ENCODE measurements at places on chromosomes 7 and 10. TPM values are rescaled to one million over a fixed set of nuclear protein-coding genes. Genes with fewer than 3 reads are reported as not detected.

Gene PPA1
- total RNA-seq, result 368 TPM

Gene HSPB1
- 109 TPM for total RNA-seq

Gene TLX1
- not detected for total RNA-seq

Gene TRIM73
- 4.1 TPM for total RNA-seq

Gene MYH16
- total RNA-seq, result not detected

Gene TMEM26
- total RNA-seq, result not detected

Gene DLG5
- total RNA-seq, result 4.8 TPM

DNA sequence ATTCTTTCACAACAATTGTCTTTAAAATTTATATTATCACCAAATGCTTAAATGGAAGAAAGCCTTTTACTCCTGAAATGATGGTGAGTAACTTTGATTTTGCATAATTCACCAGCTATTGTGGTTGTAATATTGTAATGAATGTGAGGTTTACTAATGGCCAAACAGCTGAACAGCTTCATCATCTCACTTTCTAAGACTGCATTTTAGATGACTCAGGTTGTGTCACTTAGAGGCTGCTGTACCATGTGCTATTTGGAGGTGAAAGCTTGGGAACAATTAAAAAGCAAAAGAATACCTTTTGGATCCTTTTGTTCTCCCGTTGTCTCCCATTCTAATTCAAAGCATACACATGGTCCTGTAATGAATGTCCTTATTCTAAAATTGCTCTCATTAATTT, 604.0 kb upstream of the PFKP start:
- no peaks in the 10 kb centered on the region for H3K27me3 ChIP-seq
- H3K4me1 ChIP-seq, result no peaks in the 10 kb centered on the region
- H3K4me3 ChIP-seq, result no peak overlapping the region
- H3K27ac ChIP-seq, result no peak overlapping the region
- DNase-seq, result no peak
- no peaks in the 10 kb centered on the region for H3K36me3 ChIP-seq

DNA sequence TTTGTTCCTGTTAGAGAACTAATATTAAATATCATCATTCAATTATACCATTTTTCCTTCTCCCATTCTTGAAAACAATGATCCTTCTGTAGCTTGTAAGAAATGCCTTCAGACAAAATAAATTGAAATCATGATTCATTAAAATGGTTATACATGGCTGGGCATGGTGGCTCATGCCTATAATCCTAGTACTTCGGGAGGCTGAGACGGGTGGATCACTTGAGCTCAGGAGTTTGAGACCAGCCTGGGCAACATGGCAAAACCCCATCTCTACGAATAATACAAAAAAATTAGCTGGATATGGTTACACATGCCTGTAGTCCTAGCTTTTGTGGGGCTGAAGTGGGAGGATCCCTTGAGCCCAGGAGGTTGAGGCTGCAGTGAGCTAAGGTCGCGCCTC, 13.0 kb downstream of the CD36 start:
- DNase-seq, result no peak
- no peak overlapping the region for H3K4me3 ChIP-seq
- no peak overlapping the region for H3K27ac ChIP-seq
- H3K4me1 ChIP-seq, result no peaks in the 10 kb centered on the region
- H3K36me3 ChIP-seq, result no peaks in the 10 kb centered on the region

GRCh38 chr10:19578571-19578970, 237.7 kb upstream of the PLXDC2 start:
- H3K4me3 ChIP-seq, result no peak overlapping the region
- no peaks in the 10 kb centered on the region for H3K36me3 ChIP-seq
- no peaks in the 10 kb centered on the region for H3K27me3 ChIP-seq
- H3K4me1 ChIP-seq, result no peaks in the 10 kb centered on the region

- H3K4me1 ChIP-seq, result no peaks in the 10 kb centered on the region
- DNase-seq, result no peak
- H3K27me3 ChIP-seq, result peaks cover 12% of the 10 kb centered on the region
- H3K27ac ChIP-seq, result no peak overlapping the region
- no peaks in the 10 kb centered on the region for H3K36me3 ChIP-seq
- no peak overlapping the region for H3K4me3 ChIP-seq
Measured at GRCh38 chr10:112218036-112218390, 34.4 kb upstream of the GPAM start.

GRCh38 chr10:125300937-125301336, 140.6 kb upstream of the CTBP2 start:
- no peak for DNase-seq
- H3K4me1 ChIP-seq, result no peaks in the 10 kb centered on the region
- no peak overlapping the region for H3K4me3 ChIP-seq
- H3K36me3 ChIP-seq, result no peaks in the 10 kb centered on the region
- H3K27me3 ChIP-seq, result peaks cover 1% of the 10 kb centered on the region
- no peak overlapping the region for H3K27ac ChIP-seq

DNA sequence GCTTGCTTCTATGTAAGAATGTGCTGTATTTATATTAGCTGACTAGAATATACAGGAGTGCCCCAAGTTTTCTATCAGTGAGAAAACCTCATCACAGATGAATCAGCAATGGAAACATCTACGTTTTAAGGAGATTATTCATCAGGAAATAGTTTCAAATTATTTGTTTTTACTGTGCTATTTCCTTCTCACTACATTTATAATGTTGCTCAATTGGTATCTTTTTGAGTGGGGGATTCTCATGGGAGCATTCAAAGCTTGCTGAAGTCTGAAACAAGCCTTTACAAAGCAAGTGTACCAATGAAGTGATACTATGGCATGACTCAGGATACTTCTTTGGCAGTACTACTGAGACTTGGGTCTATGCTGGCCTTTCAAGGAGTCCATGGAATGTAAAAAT, 191.1 kb upstream of the SLC26A5 start:
- no peak for DNase-seq
- H3K36me3 ChIP-seq, result no peaks in the 10 kb centered on the region
- H3K27me3 ChIP-seq, result peaks cover 6% of the 10 kb centered on the region
- no peak overlapping the region for H3K4me3 ChIP-seq
- no peaks in the 10 kb centered on the region for H3K4me1 ChIP-seq

GRCh38 chr7:34184466-34184865, 279.1 kb downstream of the BMPER start:
- no peak overlapping the region for H3K4me3 ChIP-seq
- H3K27ac ChIP-seq, result no peak overlapping the region
- DNase-seq, result no peak
- H3K36me3 ChIP-seq, result no peaks in the 10 kb centered on the region
- H3K27me3 ChIP-seq, result no peaks in the 10 kb centered on the region

DNA sequence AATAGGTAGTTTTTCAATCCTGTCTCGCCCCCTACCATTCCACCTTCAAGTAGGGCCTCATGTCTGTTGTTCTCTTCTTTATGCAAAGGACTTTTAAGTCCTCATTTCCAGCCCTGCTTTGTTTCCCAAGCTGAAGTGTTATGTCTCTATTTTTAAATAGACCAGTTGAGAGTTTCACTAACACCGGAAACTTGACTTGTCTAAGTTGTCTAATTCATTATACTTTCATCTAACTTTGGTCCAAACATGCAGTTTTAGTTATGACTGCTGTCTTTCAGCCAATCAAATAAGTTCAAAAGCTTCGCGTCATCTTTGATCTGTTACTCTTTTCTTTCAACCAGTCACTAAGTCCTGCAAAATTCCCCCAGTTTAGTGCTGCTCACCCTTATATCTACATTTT, 32.8 kb downstream of the PCGF5 start:
- no peak overlapping the region for H3K27ac ChIP-seq
- no peaks in the 10 kb centered on the region for H3K27me3 ChIP-seq
- H3K4me1 ChIP-seq, result peaks cover 4% of the 10 kb centered on the region
- peaks cover 44% of the 10 kb centered on the region for H3K36me3 ChIP-seq
- H3K4me3 ChIP-seq, result no peak overlapping the region
- no peak for DNase-seq

- H3K4me1 ChIP-seq, result peaks cover 2% of the 10 kb centered on the region
- no peaks in the 10 kb centered on the region for H3K36me3 ChIP-seq
- no peak overlapping the region for H3K27ac ChIP-seq
- no peaks in the 10 kb centered on the region for H3K27me3 ChIP-seq
- H3K4me3 ChIP-seq, result no peak overlapping the region
Measured at GRCh38 chr10:24748214-24748613, 24.5 kb upstream of the ARHGAP21 start.

DNA sequence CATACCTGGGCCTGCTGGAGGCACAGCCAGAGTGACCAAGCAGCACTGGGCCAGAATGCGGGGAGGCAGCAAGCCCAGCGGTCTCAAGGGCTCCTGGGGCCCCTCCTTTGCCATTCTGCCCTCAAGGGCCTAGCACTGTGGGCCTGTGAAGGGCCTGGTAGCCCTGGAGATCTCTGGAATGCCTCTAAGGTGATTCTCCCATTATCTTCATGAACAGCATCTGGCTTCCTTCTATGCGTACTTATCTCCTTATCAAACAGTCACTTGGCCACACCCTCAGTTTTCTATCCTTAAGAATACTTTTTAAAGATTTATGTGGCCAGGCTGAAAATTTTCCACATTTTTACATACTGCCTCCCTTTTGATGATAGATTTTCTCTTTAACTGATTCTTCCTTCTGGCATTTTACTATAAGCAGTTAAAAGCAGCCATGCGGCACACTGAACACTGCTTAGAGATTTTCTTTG, 67.5 kb upstream of the CCNY start:
- no peak overlapping the region for H3K27ac ChIP-seq
- H3K36me3 ChIP-seq, result no peaks in the 10 kb centered on the region
- no peak for DNase-seq
- H3K4me3 ChIP-seq, result no peak overlapping the region

DNA sequence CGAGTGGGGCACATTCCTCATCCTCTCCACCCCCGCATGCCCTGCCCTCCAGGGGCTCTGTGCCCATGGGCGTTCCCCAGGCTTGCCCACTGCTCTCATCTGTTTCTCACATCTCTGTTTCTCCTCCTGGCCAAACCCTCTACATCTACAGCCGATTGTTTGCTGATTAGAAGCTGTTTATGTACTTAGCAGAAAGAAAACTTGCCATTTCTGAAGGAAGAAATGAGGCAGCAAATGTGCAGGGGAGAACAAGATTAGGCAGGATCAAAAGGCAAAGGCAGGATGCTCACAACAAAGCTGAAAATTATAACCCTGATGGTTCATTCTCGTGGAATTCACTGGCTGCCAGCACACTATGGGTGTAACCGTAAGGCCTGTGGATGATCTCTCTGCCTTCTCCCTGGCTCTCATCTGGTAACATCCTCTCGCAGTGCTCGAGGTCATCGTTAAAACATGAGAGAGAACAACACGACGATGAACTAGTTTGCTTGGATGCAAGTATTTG, 111.6 kb upstream of the KLF14 start:
- no peak overlapping the region for H3K27ac ChIP-seq
- H3K4me3 ChIP-seq, result no peak overlapping the region
- DNase-seq, result no peak
- H3K27me3 ChIP-seq, result peaks cover 1% of the 10 kb centered on the region
- peaks cover 18% of the 10 kb centered on the region for H3K4me1 ChIP-seq

- H3K4me1 ChIP-seq, result no peaks in the 10 kb centered on the region
- H3K4me3 ChIP-seq, result no peak overlapping the region
- no peaks in the 10 kb centered on the region for H3K36me3 ChIP-seq
- no peak overlapping the region for H3K27ac ChIP-seq
Measured at GRCh38 chr10:10490581-10490980, 527.1 kb upstream of the CELF2 start.

- no peaks in the 10 kb centered on the region for H3K4me1 ChIP-seq
- no peak for DNase-seq
- no peak overlapping the region for H3K27ac ChIP-seq
- no peaks in the 10 kb centered on the region for H3K36me3 ChIP-seq
Measured at GRCh38 chr10:29841724-29842649, 207.2 kb upstream of the SVIL start.

GRCh38 chr10:109922358-109922975, 844 bp downstream of the XPNPEP1 start:
- DNase-seq, result no peak
- H3K4me3 ChIP-seq, result peak overlapping the region; percentile 95
- H3K27ac ChIP-seq, result peak overlapping the region; percentile 94
- no peaks in the 10 kb centered on the region for H3K27me3 ChIP-seq
- peaks cover 37% of the 10 kb centered on the region for H3K36me3 ChIP-seq
